Heart right ventricle (tissue), 16 donors: ENCODE measurements at places on chromosomes 11 and 22.

- H3K36me3 ChIP-seq: no peaks in the 10 kb centered on the region
- no peak overlapping the region for H3K4me3 ChIP-seq
- DNase-seq: no peak
- H3K4me1 ChIP-seq: no peaks in the 10 kb centered on the region
- H3K27me3 ChIP-seq: peaks cover 15% of the 10 kb centered on the region
- H3K27ac ChIP-seq: no peak overlapping the region
Observed at GRCh38 chr22:22817468-22818201, 70.0 kb upstream of the IGLL5 start.

DNA sequence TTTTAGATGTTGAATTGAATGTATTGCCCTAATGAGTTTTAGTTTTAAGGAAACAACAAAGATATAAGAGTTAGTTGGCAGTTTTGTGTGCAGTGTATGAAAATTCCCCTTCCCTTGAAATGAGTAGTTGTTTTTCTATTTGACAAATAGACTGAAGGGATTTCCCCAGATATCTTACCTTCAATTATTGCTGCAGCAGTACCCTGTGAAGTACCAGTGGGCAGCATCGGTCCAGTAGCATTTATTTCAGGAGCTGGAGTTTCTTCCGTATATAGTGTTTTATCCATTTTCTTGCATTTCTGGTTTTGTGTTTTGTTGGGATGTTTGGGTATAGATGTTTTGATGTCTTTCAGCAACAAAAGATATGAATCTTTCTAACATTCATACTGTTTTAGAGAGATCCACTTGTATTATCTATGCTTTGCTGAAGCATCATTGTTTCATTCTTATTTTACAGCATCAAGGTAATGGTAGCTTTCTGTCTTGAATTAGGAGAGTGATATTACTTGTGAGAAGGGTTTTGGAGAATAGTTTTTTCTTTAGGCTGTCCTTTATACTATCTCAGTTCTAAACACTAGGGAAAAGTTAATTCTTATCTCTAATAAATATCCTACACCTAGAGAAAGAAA is 7.4 kb downstream of the KMT2A start:
- no peak for DNase-seq
- H3K4me3 ChIP-seq: no peak overlapping the region
- peaks cover 73% of the 10 kb centered on the region for H3K4me1 ChIP-seq
- no peaks in the 10 kb centered on the region for H3K36me3 ChIP-seq
- no peak overlapping the region for H3K27ac ChIP-seq

GRCh38 chr11:118998388-118998717 is 415 bp downstream of the CENATAC start:
- no peaks in the 10 kb centered on the region for H3K27me3 ChIP-seq
- peak; percentile 13 for DNase-seq
- H3K27ac ChIP-seq: peak overlapping the region; percentile 91
- peaks cover 44% of the 10 kb centered on the region for H3K36me3 ChIP-seq
- peaks cover 27% of the 10 kb centered on the region for H3K4me1 ChIP-seq
- H3K4me3 ChIP-seq: peak overlapping the region; percentile 74

DNA sequence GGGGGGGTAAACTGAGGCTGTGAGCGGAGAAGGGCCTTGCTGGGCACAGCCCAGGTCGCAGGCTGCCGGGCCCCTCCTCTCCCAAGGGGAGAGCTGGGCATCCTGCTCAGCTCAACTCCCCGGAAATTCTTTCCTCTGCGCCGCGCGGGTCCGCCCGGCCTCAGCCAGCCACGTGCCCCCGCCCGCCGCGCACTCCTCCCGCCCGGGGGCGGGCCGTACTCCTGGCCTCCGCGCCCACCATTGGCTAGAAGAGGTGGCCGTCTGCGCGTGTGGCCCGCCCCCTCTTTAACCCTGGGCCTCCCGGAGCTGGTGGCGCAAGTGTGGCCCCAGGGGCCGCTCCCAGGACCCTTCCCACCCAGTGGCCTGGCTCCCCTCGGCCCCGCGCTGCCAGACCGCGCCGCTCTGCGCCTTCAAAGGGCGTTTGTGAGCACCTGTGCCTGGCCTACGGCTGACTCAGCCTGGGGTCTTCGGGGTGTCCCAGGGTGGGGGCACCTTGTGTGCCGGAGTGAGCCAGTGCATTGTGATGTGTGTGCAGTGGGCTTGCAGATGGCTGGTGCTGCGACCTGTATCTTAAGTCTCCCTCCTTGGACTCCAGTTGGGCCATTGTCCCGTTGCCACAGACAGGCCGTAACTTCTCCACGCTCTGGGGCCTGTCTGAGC is 2.0 kb downstream of the MRGPRF start:
- DNase-seq: peak; percentile 77
- no peaks in the 10 kb centered on the region for H3K36me3 ChIP-seq
- H3K4me1 ChIP-seq: peaks cover 20% of the 10 kb centered on the region
- no peaks in the 10 kb centered on the region for H3K27me3 ChIP-seq
- peak overlapping the region; percentile 49 for H3K4me3 ChIP-seq

DNA sequence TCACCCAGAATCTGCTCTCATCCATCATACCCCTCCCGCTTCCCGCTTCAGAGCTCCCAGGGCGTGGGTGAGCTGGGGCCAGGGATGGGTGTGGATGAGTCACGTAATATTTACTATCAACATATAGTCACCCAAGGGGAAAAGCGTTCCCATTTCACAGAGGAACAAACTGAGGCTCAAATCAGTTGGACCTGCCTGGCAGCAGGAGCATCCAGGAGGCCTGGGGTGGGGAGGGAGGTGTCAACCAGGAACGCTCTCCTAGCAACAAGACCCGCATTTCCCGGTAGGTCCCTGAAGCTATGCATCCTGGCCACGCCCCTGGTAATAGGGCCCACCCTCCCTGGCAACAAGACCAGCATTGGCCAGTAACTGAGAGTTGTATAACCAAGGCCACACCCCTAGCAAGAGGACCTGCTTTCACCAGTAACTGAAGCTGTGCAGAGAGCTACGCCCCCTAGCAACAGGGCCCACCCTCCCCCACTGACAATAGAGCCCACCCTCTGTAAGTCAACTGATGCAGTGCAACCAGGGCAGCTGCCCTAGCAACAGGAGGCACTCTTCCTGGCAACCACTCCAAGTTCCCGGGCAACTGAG is 32.7 kb upstream of the TXNRD2 start:
- no peak overlapping the region for H3K27ac ChIP-seq
- H3K27me3 ChIP-seq: no peaks in the 10 kb centered on the region
- peaks cover 3% of the 10 kb centered on the region for H3K36me3 ChIP-seq
- no peak for DNase-seq
- no peak overlapping the region for H3K4me3 ChIP-seq

DNA sequence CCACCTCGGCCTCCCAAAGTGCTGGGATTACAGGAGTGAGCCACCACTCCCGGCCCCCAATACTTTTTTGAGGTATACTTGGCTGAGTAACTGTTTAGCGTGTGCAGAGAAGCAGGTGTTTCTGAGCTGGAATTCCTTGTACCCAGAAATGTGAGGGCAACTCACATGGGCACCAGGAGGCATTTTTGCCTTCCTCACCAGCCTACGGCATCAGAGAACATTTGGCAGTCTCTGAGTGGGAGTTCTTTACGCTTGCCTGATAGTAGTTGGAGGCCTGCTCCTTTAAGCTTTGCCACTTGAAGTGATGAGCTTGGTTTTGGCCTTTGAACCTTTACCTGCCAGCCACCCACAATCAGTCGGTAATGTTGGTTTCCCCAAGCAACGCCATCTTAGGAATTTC is 9.2 kb downstream of the PARVB start:
- no peak overlapping the region for H3K4me3 ChIP-seq
- H3K27me3 ChIP-seq: no peaks in the 10 kb centered on the region
- H3K4me1 ChIP-seq: peaks cover 7% of the 10 kb centered on the region
- no peaks in the 10 kb centered on the region for H3K36me3 ChIP-seq

DNA sequence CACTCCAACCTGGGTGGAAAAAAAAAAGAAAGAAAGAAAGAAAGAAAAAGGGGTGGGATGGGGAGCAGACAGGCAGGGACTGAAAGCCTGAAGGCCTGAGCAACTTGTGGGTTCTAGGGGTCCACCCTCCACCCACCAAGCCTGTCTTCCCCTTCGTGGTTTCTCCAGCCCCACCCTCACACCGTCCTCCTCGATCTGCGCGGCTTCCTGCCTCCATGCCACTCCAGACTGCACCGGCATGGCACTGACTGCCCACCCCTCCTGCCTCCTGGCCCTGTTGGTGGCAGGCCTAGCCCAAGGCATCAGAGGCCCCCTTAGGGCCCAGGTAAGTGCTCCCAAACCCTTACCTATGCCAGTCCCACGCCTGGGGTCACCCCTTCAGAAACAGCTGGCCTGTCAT is at the start of gene CTSW:
Gene CTSW (plus strand): TSS at position 221 of the 400 bp plus-strand sequence. CDS start 18 bp downstream, at position 239.
- H3K4me3 ChIP-seq: no peak within 1 kb of the TSS
- H3K36me3 ChIP-seq: peaks cover 13% of the 10 kb centered on the region

- H3K36me3 ChIP-seq: no peaks in the 10 kb centered on the region
- H3K27me3 ChIP-seq: no peaks in the 10 kb centered on the region
- H3K27ac ChIP-seq: no peak overlapping the region
- H3K4me1 ChIP-seq: no peaks in the 10 kb centered on the region
- no peak overlapping the region for H3K4me3 ChIP-seq
Observed at GRCh38 chr11:79040348-79040747, 400.5 kb downstream of the TENM4 start.

DNA sequence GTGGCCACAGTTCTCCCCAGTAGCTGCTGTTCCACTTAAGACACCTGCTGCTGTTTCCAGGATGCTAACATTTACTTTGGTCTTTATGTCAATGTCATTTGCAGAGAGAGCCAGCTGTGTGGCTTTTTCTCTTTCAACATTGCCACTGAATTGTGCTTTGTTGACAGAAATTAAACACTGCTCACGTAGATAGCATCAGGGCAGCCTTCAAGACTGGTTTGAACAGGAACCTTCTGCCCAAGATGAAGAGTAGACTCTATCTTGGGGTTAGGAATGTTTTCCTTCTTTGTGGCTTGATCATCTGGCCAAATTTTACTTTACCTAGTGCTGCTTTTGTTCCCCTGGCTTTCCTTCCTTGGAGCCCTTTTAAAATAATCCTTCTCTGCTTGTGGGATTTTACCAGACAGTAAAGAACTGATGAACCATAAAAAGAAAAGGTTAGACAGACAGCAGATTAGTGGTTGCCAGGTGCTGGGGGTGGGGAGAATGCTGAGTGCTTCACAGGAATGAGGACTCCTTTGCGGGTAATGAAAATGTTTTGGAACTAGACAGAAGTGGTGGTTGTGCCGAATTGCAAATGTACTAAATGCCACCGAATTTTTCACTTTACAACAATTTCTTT is 22.7 kb upstream of the XBP1 start:
- H3K36me3 ChIP-seq: no peaks in the 10 kb centered on the region
- no peak overlapping the region for H3K27ac ChIP-seq
- no peak overlapping the region for H3K4me3 ChIP-seq
- no peak for DNase-seq
